ENCODE measurements at places on chromosomes 3 and 15.
A peak's percentile ranks its signal among the peaks of the same experiment; 100 is the strongest.

GRCh38 chr15:89880727-89881126 lies 13.1 kb downstream of the AP3S2 start:
- no peak for DNase-seq

DNA sequence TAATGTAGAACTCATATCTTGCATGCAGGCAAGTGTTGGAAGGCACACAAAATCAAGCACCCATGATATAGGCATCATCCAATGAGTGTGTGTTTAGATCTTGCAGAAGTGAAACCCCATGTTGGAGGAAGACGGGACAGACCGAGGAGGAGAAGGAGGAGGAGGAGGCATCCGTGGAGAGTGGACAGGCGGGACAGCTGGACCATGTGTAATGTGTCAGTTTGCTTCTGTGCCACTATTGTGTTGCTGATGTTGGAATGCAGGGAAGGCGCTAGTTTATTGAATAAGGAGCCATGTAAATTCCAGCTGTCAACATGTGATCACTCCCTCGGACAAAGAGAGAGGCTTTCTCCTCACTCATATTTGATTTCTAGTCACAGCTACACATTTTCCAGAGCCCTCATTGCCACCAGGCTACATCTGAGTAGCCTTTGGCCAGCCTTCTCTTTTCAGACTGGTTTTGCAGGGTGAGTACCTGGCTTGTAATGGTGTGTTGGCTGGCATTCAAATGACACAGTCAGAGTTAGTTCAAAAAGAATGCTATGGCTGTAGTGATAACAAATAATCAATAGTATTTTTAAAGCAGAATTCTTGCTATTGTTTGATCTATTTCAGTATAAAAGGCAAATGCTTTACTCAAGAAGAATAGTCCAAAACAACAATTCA lies 1037.6 kb upstream of the NR2F2 start:
- no peak for DNase-seq

DNA sequence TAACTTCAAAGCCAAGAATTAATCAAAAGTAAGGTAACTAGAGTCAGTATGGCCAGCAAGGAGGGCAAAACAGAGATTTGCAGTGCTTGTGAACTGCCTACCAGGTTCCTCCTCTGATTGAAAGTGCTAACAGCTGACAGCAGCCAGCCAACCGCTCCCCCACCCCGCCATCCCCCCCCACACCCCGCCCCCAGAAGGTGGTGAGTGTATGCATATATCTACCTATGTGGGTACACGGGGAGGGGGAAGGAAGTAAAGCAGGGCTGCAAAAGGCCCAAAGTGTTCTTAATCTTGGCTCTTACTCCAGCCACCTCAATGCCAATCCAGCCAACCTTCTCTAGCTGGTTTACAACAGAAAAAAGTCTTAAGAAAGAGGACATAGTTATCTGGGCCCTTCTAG lies 50.7 kb downstream of the RAF1 start:
- DNase-seq = peak; percentile 6

GRCh38 chr3:171358881-171359198 lies 101.4 kb downstream of the TNIK start:
- DNase-seq = no peak

DNA sequence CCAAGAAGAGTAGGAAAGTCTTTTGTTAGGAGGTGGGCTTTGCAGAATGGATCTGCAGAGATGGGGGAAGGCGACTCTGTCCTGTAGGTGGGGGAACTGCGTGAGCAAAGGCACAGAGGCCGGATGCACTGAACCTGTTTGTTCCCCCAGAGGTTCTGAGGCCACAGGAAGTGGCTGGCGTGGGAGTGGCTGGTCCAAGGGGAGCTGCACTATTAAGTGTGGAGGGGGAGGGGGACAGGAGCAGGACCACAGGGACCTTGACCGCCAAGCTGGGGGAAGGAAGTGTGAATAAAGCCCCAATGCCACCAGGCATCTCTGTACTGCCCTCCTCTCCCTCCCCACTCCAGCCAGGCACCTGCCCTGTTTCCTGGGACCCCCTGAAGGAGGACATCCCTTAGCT lies 51.8 kb downstream of the CYP11A1 start:
- no peak for DNase-seq

- no peak for DNase-seq
These were observed 85.5 kb upstream of the ROBO2 start for GRCh38 chr3:76954412-76954811.

- no peak for DNase-seq
These were observed 408.6 kb downstream of the PDCD6IP start for GRCh38 chr3:34207002-34207401.

DNA sequence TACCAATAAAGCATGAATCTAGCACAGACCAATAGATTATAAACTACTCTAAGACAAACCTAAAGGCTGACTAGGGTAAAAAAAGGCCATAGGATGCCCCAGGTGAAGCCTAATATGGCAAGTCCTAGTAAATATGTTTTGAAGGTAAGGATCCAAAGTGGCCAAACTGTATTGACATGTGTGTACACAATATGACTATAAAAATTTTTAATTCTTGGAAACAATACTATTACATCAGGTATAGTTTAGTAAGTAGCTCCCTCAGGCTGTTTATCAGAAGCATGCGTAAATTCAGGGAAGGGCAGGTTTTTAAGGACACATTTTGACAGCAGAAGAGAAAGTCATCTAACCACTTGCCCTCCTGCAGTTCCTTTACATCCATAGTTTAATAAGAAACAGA lies 18.8 kb downstream of the GNB4 start:
- DNase-seq = no peak

- DNase-seq = no peak
These were observed 42.1 kb upstream of the FGF7 start for GRCh38 chr15:49380912-49381311.

- DNase-seq = no peak
These were observed 68.5 kb downstream of the PLCH1 start for GRCh38 chr3:155676252-155676981.

- DNase-seq = no peak
These were observed 748 bp upstream of the AVEN start for GRCh38 chr15:34039790-34040113.

- DNase-seq = no peak
These were observed 29.4 kb downstream of the ULK4 start for GRCh38 chr3:41932464-41932863.

DNA sequence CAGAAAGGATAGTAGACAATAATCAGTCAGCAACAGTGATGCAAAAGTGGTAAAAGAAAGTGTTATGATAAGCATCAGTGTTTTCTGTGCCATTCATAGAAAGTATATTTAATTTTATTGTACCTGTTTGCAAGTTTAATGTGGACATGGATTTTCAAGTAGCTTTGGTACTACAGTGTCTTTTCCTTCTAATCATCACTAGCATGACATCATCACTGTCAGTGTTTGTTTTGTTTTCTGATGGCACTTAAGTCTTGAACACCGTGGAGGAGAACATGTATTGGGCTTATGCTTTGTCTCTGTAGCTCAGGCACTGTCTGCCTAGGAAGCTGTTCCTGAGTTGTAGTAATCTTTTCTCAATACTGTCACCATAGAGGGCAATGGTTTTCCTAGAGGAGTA lies 41.9 kb downstream of the SETD5 start:
- DNase-seq = no peak
